CD4-positive, alpha-beta T cell treated with Interleukin-15 for 1 hour (primary cell): ENCODE measurements at places on chromosomes 5 and 9.

GRCh38 chr5:24407466-24407865, 237.3 kb downstream of the CDH10 start:
- DNase-seq = no peak

- no peak for DNase-seq
Measured at GRCh38 chr5:158881091-158881880, 218.4 kb downstream of the EBF1 start.

DNA sequence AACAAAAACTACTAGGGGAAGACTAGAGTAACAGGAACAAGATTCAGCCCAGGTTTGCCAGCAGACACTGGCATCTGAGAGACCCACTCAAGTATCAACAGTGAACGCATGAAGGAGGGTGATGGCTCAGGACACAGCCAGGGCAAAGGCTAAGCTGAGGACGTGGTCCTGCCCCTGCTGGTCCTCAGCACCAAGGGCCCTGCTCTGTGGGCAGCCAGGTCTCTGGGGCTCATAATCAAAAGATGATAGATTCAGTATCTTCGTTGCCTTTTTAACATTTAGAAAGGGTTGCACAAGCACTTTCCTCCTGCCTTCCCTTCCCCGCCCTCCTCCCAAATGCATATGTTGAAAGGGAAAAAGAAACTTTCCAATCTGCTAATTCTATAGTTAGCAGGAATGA, 31.5 kb downstream of the MACROH2A1 start:
- no peak for DNase-seq

DNA sequence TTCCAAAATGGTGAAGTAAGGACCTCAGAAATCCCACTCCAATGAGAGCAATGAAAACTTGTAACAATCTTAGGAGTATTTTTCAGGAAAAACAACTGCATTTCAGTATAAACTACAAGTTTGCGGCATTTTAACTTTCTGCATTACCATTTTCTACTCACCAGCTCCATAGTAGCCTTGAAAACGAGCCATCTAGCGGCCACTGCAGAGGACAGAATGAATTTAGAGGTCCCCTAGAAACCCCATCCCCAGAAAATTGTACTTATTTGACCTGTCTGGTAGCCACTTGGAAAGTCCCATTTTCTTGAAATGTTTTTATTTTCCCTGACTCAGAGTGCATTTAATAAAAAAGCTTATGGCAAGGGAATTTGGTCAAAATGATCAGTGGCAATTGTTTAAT, 205.4 kb upstream of the ITGA1 start:
- DNase-seq = no peak

GRCh38 chr5:60196385-60197113, 303.0 kb upstream of the PDE4D start:
- peak; percentile 42 for DNase-seq

- DNase-seq = no peak
Measured at GRCh38 chr5:142100307-142100706, 8.3 kb upstream of the NDFIP1 start.

DNA sequence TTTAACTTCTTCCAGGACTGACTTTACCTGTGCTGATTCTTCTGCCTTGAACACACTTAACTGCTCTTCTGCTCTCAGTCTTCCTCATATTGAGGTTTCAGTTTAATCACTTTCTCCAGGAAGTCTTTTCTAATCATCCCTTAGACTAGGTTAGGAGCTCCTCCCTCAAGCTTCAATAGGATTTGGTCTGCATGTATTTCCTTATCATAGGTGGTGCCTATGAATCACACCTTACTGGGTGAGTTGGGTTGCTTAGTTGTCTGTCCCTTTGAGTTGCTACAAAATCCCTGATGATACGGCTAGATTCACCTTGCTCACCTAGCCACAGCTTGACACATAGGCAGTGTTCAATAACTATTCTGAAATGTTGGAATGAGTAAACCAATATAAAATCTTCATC, 164.4 kb downstream of the DNAH5 start:
- DNase-seq = no peak

- no peak for DNase-seq
Measured at GRCh38 chr5:163379298-163380155, 57.9 kb upstream of the CCNG1 start.

- DNase-seq = no peak
Measured at GRCh38 chr9:136022731-136023409, 61.7 kb upstream of the UBAC1 start.

GRCh38 chr5:159947708-159948358, 31.6 kb downstream of the ADRA1B start:
- no peak for DNase-seq

DNA sequence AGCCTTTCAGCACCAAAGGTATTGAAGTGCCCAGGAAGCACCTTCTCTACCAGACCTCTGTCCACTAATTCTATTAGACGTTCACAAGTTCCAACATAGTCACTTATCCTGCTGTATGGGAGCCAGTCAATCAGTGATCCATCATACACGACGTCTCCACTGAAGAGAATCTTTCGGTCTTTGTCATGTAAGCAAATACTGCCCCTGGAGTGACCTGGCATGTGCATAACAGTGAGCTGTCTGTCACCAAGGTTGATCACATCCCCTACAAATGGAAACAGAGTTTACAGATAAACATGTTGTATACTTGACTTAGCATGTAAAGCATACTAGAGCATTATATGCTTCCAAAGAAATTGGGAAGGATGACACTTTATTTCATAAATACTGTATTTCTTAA, 13.3 kb downstream of the MBLAC2 start:
- no peak for DNase-seq

- DNase-seq = no peak
Measured at GRCh38 chr5:149455889-149456409, 76.9 kb upstream of the IL17B start.

DNA sequence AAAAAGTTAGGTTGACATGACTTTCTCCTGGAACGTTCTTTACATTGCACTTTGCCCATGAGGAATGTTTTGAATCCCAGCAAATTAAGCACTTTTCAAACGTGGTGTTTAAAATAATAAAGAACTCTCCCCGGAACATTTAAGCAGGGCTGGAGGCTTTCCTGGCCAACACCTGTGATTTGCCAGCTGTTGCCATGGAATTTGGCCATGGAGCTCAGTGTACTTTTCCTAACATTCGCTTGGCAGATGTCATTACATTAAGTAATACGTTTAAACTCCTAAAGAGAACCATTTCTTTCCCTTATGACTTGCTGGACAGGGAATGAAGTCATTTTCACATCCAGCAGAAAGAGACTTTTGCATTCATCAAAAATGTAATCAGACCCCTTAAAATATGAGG, 146.1 kb downstream of the GAS1 start:
- no peak for DNase-seq

GRCh38 chr5:73979321-73979720, 353.3 kb downstream of the ARHGEF28 start:
- no peak for DNase-seq
